ENCODE measurements at places on chromosomes 11 and 22. TPM values are rescaled to one million over a fixed set of nuclear protein-coding genes. Genes with fewer than 3 reads are reported as not detected.

- DNase-seq, result no peak
These were observed 1.4 kb downstream of the PRR14L start for GRCh38 chr22:31748490-31748889.

GRCh38 chr22:36606114-36606513 lies 77.1 kb upstream of the EIF3D start:
- DNase-seq, result no peak

GRCh38 chr11:121465709-121466062 lies 12.9 kb upstream of the SORL1-AS1 start:
- no peak for DNase-seq

The STK33 gene
- polyA plus RNA-seq, result 3.0 TPM
